ENCODE measurements at places on chromosomes 16 and 17.

GRCh38 chr17:1164935-1165556 is 14.7 kb downstream of the ABR start:
- DNase-seq, result no peak

DNA sequence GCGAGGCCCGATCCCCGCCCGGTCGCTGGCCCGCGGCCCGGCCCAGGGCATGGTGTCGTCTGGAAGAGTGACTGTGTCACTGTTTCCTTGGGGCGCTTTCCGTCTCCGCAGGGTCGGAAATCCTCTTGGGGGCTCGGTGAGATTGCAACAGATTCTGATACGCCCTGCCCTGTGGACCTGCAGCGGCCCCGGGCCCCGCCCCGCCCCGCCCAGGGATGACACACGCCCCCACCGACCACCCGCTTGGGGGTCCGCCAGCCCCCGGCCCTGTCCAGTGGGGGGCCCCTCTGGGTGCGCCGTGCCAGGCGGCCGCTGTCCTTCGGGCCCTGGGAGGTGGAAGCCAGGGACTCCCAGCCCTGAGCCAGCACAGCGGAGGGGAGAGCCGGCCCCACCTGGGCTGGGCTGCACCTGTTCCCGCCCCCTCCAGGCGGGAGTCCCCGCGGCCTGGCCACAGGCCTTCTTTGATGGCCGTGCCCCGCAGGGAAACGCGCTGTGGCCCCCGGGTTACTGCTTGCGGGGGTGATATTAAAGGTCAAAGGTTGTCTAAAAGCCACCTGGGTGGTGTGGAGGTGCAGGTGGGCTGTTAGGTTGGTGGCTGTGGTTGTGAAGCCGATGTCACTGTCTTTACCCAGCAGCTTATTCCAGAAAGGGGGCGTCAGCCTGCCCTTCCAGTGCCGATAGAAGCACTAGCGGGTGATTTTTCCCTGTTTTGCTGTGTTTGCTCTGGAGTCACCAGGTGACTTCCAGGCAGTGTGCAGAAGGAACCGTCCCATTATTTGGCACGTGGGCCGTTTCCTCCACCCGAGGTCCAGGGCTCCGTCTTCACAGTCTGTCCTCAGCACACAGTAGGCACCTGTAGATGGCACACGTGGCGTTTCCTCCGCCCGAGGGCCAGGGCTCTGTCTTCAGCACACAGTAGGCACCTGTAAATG is 752 bp downstream of the TBC1D24 start:
- peak; percentile 30 for DNase-seq

DNA sequence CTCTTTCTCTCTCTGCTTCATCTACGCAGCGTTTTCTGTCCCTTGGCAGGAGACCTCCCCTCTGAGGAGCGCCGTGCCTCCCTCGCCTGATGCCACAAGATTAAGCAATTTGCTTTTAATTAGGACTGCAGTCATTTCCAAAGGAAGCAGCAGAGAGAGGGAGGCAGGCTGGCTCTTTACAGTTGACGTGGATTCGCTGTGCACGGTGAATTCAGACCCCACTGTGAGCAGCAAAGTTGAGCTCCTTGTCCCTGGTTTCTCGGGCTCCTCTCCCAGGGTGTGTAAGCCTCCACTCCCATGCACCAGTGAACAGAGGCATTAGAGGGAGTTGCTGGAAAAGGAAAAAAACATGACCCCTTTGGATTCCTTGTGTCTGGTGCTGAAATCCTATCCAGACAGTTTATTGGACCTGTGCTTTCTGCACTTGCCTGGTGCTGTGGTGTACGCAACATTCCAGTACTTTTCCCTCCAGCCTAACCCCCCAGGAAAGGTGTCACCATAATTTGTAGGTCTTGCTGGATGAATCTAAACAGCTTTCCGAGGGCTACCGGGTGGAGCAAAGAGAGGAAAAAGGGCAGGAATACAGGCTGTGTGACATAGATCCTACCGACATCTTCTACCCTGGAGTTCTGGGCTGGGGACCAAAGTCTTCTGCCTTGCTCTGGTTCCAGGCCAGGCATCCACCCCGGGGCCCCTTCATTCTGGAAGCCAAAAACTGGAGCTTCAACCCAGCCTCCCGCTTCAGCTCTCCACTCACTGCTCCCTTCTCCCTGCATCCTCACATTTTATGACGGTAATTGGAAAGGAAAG is 171.0 kb downstream of the MAF start:
- DNase-seq, result no peak

- DNase-seq, result no peak
Measured at GRCh38 chr17:6572972-6573370, 16.6 kb upstream of the PITPNM3 start.

DNA sequence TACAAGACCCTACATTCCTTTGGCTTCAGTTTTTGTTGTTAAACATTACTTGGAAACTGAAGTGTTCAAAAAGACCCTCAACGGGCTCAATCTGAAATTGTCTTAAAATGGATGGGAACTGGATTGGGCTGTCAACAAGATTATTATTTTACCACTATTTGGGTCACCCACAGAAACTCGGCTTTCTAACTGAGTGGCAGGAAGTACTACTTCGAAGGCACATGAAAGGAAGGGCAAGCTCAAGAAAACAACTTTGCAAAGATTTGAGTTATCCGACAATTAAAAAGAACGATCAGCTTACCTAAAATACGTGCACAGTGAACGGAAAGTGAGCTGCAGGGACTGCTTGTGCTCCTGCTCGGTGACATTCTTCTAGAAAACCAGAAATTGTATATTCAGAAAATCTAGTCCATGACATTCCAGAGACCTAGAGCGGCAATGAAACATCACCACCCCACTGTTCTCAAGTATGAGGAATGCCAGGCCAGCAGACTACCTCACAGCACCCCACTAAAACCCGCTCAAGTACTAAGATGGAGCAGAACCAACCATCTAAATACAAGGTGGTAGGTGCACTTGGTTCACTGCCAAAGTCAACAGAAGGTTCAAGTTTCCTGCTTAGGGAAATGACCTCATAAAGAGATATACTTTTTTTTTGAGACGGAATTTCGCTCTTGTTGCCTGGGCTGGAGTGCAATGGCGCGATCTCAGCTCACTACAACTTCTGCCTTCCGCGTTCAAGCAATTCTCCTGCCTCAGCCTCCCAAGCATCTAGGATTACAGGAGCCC is 60.5 kb downstream of the ZZEF1 start:
- no peak for DNase-seq

- no peak for DNase-seq
Measured at GRCh38 chr16:89194340-89195311, 5.7 kb downstream of the SLC22A31 start.

DNA sequence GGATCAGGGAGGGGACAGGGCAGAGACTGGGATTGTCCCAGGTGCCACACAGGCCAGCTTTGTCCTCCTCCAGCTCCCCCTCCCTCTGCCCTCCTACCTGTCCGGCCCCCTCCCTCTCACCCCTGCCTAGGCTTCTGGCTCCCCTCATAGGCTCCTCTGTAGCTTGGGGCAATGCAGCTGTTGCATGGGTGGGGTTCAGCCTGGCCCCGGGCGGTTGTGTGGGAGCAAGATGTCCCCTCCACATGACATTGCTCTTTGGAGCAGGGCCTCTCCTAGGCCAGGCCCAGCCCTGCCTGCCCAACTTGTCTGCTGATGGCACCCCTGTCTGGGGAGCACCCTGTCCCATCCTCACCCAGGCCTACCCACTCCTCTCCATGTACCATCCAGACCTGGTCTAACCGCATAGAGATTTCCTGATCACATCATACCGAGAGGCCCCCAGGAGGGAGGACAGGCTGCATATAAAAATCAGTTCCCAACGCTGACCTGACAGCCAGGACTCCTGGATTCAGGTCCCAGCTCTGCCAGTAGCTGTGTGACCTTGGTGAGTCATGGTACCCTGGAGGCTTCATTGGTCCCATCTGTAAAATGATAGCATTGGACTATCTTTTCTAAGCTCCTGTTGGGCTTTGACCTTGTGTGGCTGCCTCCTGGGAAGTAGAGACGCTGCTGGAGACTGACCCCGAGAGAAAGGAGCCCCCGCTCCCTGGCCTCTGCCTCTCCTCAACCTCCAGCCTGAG is 48.8 kb upstream of the DLX4 start:
- DNase-seq, result no peak

GRCh38 chr17:74445158-74445557 is 13.3 kb downstream of the GPRC5C start:
- no peak for DNase-seq

- no peak for DNase-seq
Measured at GRCh38 chr16:80938004-80938878, 68.4 kb downstream of the CMC2 start.

DNA sequence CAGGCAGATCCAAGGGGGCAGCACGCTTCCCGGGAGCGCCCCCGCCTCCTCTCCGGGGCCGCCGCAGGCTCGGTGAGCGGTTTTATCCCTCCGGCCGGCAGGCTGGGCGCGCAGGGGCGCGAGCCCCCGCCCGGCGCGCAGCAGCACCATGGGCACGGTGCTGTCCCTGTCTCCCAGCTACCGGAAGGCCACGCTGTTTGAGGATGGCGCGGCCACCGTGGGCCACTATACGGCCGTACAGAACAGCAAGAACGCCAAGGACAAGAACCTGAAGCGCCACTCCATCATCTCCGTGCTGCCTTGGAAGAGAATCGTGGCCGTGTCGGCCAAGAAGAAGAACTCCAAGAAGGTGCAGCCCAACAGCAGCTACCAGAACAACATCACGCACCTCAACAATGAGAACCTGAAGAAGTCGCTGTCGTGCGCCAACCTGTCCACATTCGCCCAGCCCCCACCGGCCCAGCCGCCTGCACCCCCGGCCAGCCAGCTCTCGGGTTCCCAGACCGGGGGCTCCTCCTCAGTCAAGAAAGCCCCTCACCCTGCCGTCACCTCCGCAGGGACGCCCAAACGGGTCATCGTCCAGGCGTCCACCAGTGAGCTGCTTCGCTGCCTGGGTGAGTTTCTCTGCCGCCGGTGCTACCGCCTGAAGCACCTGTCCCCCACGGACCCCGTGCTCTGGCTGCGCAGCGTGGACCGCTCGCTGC is 832 bp downstream of the CDK5R1 start:
- no peak for DNase-seq

DNA sequence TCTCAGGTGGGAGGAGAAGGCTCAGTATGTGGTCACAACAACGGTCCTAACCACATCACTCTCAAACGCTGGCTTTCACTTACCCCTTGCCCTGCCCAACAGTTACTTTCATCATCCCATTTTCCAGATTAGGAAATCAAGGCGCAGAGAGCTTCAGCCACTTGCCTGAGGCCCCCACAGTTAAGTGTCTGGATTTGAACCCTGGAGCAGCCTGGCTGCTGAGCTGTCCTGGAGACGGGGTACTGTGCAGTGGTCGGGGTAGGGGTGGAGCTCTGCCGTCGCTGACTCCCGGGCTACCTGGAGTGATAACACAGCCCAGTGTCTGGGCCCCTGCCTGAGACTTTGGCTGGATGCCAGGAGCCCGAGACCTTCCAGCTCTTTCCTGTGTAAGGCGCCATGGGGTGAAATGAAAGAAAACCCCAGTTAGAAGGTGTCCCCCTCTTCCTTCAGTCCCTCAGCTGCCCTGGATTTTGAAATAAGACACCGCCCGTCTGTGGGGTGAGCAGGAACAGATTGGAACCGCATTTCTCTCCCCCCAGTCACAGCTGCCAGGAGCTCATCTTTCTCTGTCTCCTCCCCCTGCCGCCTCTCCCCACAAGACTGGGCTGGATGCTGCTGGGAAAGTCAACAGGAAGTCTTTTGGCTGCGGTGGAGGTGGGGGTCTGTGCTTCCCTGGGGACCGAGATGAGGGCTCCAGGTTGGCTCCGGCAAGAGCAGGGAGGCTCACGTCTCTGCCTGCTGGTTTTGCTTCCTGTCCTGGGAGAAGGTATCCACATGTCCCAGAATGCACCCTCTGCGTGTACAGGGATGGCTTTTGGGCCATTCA is 280.2 kb downstream of the SEC14L1 start:
- peak; percentile 44 for DNase-seq

GRCh38 chr16:8194794-8195193 is 395.5 kb downstream of the TMEM114 start:
- no peak for DNase-seq

DNA sequence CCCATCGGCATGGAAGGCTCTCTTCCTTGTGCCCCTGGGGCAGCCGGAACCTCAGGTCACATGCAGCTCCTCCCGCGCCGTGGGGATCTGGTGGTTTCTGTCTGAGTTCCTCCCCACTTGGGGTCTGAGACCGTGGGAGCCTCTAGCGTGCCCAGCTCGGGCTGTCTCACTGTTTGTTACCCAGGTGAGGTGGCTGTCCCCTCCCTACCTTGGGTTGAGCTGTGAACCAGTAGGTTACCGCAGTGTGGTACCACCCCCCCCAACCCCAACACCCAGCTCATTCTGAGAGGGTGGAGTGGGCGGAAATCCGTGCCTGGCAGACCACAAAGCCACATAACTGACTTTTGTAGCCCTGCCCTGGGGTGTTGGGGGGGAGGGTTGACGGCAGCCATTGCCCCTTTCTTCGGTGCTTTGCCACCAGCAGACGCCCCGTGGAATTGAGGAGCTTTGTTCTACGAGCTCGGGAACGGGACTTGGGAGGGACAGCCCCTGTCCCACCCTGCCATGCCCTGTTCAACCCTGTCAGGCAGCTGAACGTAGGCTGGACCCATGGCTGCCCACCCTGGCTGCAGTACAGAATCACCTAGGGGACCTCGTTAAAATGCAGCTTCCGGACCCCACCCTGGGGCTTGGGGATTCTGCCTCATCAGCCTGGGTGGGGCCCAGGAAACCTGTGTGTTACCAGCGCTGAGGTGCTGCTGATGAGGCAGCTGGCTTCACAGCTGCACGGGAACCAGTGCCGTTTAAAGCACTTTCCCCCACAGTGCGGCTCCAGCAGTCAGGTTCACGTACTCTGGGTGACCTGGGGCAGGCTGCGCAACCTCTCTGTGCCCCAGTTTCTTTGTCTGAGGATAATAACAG is 18.5 kb downstream of the RAP1GAP2 start:
- peak; percentile 82 for DNase-seq

DNA sequence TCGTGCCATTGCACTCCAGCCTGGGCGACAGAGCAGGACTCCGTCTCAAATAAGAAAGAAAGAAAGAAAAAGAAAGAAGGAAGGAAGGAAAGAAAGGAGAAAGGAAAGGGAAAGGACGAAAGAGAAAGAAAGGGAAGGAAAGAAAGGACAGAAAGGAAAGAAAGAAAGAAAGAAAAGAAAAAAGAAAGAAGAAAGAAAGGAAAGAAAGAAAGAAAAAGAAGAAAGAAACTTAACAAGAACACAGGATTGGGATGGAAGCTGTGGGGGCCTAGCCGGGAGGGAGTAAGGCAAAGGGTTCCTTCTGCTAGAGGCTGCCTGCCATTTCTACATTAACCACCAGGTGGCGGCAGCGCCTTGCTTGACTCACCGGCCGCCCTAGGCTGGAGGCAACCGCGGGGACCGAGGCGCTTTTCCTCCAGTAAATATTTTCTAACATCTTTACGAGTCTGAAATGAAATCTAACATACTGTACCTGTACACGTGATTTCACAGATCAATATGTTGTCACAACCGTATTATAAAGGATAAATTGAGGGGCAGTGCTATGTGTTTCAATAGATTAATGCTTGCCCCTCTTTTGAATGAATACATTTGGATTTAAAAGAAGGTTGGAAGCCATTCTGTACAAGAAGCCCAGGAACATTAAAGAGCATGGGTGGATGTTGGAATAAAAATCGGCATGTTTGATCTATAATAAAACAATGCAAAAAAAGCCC is 6.1 kb downstream of the GJD3 start:
- DNase-seq, result peak; percentile 82

- no peak for DNase-seq
Measured at GRCh38 chr17:56887105-56887504, 26.7 kb downstream of the TRIM25 start.

Measured in stimulated activated CD8-positive, alpha-beta memory T cell treated with anti-CD3 and anti-CD28 coated beads, Interleukin-2, amount 100 ng/mL, for 1 hour (primary cell).